Spinal cord (tissue), 10 donors: ENCODE measurements at places on chromosomes 7 and 10. TPM values are rescaled to one million over a fixed set of nuclear protein-coding genes. Genes with fewer than 3 reads are reported as not detected.

GRCh38 chr10:11106621-11107374 lies 89.1 kb downstream of the CELF2 start:
- DNase-seq = no peak

DNA sequence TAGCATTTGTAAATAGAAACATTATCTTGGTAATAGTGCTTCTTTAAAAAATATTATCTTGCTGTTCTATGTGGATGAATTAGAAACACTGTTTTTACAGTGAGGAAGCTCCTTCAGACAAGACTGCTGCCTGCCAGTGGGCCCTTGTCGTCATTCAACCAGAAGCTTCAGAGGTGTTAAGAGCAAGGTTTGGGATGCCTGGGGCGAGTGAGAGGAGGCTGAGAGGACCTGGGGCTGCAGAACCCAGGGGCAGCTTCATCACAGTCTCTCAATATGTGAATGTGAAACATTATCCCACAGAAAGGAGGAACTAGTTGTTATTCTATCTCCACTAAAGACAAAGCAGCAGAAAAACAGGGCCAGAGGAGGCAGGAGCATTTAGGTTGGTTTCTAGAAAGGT lies 8.1 kb downstream of the PLPP4 start:
- DNase-seq = no peak

GRCh38 chr10:57096044-57096443 lies 735.0 kb upstream of the ZWINT start:
- no peak for DNase-seq

- DNase-seq = peak; percentile 94
These were observed 33.5 kb upstream of the AUTS2 start for GRCh38 chr7:69564454-69565417.

- DNase-seq = no peak
These were observed 301.6 kb upstream of the HPS1 start for GRCh38 chr10:98748298-98748697.

The CRPPA gene
- total RNA-seq = 10.4 TPM

The TAS2R4 gene
- total RNA-seq = 4.5 TPM
